ENCODE measurements at places on chromosomes 5 and 9.

GRCh38 chr5:76696251-76696650 lies 19.7 kb upstream of the F2R start:
- no peak overlapping the region for H3K4me3 ChIP-seq
- no peak overlapping the region for H3K27ac ChIP-seq
- no peaks in the 10 kb centered on the region for H3K4me1 ChIP-seq
- H3K36me3 ChIP-seq = peaks cover 21% of the 10 kb centered on the region

GRCh38 chr9:123421801-123422455 lies 65.9 kb downstream of the CRB2 start:
- DNase-seq = no peak
- H3K4me3 ChIP-seq = no peak overlapping the region
- H3K27ac ChIP-seq = no peak overlapping the region
- no peaks in the 10 kb centered on the region for H3K27me3 ChIP-seq

GRCh38 chr5:77282337-77283027 lies 72.0 kb downstream of the PDE8B start:
- H3K36me3 ChIP-seq = no peaks in the 10 kb centered on the region
- peak; percentile 51 for DNase-seq
- H3K27ac ChIP-seq = no peak overlapping the region
- no peak overlapping the region for H3K4me3 ChIP-seq
- no peaks in the 10 kb centered on the region for H3K4me1 ChIP-seq
- H3K27me3 ChIP-seq = no peaks in the 10 kb centered on the region

DNA sequence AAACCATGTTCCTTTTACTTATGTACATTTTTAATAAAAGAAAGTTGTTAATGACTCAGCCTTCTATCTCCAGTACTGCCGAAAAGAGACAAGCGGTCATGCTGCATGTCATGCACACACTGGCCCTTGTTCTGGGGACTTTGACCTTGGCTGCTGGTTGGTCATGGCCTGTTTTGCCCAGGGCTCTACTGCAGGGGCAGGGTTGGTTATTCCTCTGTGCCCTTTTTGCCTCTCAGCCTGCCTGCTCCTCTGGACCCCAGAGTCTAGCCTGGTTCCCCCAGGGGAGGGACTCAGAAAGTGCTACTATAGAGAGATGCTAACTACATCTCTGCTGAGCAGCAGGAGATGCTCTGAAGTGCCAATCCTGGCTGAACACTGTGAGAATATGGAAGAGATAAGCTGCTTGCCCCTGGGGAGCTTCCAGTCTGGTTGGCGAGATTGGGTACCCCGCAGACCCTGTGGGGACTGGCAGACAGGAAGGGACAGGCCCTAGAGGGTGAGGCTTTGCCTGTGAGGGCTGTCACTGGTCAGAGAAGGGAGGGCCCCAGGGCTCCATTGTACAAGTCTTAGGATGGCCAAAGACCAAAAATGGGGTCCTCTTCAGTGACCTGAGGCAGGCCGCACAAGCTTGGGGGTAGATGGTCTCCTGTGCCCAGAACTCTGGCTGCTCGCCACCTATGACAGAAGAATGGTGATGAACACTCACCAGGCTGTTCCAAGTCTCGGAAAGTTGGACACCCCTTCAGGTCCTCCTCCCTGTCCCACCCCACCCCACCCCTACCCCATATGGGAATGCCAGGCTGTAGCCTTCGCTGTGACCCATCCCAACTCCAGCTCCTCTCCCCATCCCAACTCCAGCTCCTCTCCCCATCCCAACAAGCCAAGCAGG lies 14.3 kb downstream of the IRF1 start:
- H3K36me3 ChIP-seq = no peaks in the 10 kb centered on the region
- peak overlapping the region; percentile 43 for H3K27ac ChIP-seq
- DNase-seq = peak; percentile 46
- H3K4me1 ChIP-seq = peaks cover 22% of the 10 kb centered on the region
- no peak overlapping the region for H3K4me3 ChIP-seq

GRCh38 chr5:153523831-153524230 lies 33.4 kb downstream of the GRIA1 start:
- DNase-seq = no peak
- no peak overlapping the region for H3K27ac ChIP-seq
- no peaks in the 10 kb centered on the region for H3K4me1 ChIP-seq
- no peak overlapping the region for H3K4me3 ChIP-seq
- no peaks in the 10 kb centered on the region for H3K36me3 ChIP-seq

DNA sequence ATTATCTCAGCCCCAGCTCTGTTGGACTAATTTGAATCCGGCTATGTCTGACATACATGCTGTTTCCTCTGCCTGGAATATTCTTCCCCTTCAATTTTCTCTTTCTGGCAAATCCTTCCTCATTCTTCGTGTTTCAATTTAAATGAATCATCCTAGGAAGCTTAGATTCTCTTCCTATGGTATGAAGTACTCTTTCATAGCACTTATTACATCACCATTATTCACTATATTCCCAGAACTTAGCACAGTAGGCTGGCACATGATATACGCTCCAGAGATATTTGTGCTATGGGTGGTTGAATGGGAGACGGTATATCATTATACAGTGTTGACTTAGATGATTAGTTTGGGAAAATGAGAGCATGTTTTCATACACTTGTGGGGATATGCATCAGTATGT lies 91.0 kb upstream of the JAK2 start:
- H3K4me3 ChIP-seq = no peak overlapping the region
- H3K4me1 ChIP-seq = no peaks in the 10 kb centered on the region
- H3K27ac ChIP-seq = no peak overlapping the region
- no peaks in the 10 kb centered on the region for H3K27me3 ChIP-seq
- H3K36me3 ChIP-seq = no peaks in the 10 kb centered on the region
- DNase-seq = no peak

GRCh38 chr5:52895572-52896413 lies 93.4 kb upstream of the ITGA2 start:
- H3K4me1 ChIP-seq = peaks cover 26% of the 10 kb centered on the region
- H3K27ac ChIP-seq = no peak overlapping the region
- H3K27me3 ChIP-seq = no peaks in the 10 kb centered on the region
- no peaks in the 10 kb centered on the region for H3K36me3 ChIP-seq
- no peak overlapping the region for H3K4me3 ChIP-seq
- no peak for DNase-seq

GRCh38 chr9:73348471-73348870 lies 196.8 kb downstream of the ANXA1 start:
- H3K27me3 ChIP-seq = no peaks in the 10 kb centered on the region
- H3K27ac ChIP-seq = no peak overlapping the region
- H3K36me3 ChIP-seq = no peaks in the 10 kb centered on the region
- H3K4me1 ChIP-seq = no peaks in the 10 kb centered on the region
- no peak for DNase-seq

GRCh38 chr9:5492965-5493678 lies 17.2 kb upstream of the PDCD1LG2 start:
- H3K4me1 ChIP-seq = no peaks in the 10 kb centered on the region
- no peak overlapping the region for H3K4me3 ChIP-seq
- H3K36me3 ChIP-seq = no peaks in the 10 kb centered on the region

- H3K4me3 ChIP-seq = no peak overlapping the region
- H3K4me1 ChIP-seq = no peaks in the 10 kb centered on the region
- no peak for DNase-seq
- no peaks in the 10 kb centered on the region for H3K36me3 ChIP-seq
Observed at GRCh38 chr5:35518104-35518503, 99.6 kb upstream of the SPEF2 start.

GRCh38 chr5:89769975-89770374 lies 639.6 kb downstream of the CETN3 start:
- no peak for DNase-seq
- no peak overlapping the region for H3K4me3 ChIP-seq
- H3K4me1 ChIP-seq = no peaks in the 10 kb centered on the region
- H3K27me3 ChIP-seq = no peaks in the 10 kb centered on the region
- no peak overlapping the region for H3K27ac ChIP-seq

DNA sequence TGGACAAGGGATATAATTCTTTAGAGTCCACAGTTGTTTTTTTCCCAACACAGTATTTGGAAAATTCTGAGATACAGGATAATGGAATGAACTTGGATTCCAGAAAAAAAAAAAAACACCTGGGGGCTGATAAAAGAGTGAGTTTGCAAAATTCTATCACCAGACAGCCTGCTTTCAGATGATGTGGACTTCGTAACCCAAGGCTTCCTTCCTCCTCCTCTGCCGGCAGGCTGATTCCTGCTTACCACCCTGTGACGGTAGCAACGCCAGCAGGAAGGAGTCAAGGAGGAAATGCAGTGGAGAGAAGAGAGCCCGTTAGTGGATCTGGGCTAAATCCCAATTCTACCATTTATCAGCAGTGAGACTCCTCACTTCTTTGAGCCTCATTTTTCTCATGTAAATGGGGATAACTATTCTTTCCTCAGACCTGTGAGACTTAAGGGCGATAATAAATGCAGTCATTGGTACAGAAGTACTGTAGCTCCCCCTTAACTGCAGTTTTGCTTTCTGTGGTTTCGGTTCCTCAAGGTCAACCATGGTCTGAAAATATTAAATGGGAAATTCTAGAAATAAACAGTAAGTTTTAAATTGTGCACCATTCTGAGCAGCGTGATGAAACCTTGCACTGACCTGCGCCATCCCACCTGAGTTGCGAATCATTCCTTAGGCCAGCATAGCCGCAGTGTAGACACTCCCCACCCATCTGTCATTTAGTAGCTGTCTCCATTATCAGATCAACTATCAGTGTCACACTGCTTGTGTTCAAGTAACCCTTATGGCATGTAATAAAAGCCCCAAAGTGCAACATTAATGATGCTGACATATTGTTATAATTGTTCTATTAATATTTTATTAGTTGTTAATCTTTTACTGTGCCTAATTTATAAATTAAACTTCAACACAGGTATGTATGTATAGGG lies 71.4 kb downstream of the DCP2 start:
- no peaks in the 10 kb centered on the region for H3K27me3 ChIP-seq
- no peaks in the 10 kb centered on the region for H3K36me3 ChIP-seq
- H3K27ac ChIP-seq = no peak overlapping the region
- no peak for DNase-seq
- no peak overlapping the region for H3K4me3 ChIP-seq

- H3K36me3 ChIP-seq = no peaks in the 10 kb centered on the region
- no peaks in the 10 kb centered on the region for H3K27me3 ChIP-seq
- no peak overlapping the region for H3K4me3 ChIP-seq
- H3K27ac ChIP-seq = no peak overlapping the region
Observed at GRCh38 chr9:128495804-128496417, 8.6 kb upstream of the GLE1 start.
